ENCODE measurements at places on chromosomes 7 and 10.

- no peak for DNase-seq
Measured at GRCh38 chr7:140197218-140197890, 20.6 kb upstream of the KDM7A start.

- peak; percentile 47 for DNase-seq
Measured at GRCh38 chr7:12674861-12675260, 12.6 kb upstream of the ARL4A start.

- no peak for DNase-seq
Measured at GRCh38 chr10:130844310-130844709, 467.2 kb downstream of the TCERG1L start.

DNA sequence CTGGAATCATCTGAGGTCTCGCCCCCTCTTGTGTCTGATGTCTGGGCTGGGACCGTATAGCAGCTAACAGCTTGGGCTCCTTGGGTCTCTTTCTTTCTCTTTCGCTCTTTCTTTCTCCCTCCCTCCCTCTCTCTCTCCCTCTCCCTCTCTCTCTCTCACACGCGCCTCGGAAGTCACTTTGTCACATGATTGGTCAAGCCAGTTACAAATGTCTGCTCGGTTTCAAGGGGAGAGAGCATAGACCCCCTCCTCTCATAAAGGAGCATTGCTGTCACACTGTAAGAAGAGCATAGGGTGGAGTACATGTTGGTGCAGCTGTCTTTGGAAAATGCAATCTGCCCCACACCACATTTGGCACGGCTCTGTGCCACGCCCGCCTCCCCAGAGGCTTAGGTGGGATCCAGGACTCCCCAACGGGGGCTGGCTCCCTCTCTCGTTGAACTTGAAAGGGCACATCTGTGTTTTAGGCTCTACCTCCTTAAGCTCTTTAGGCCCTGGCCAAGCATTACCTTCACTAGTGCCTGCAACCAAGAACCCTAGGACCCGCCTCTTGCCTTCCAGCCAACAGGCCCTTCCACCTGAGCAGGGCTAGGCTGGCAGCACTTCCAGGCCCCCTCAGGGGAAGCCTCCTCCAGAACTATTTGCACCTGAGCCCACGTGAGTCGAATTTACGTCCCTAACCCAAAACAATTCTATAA, 61.9 kb upstream of the CACUL1 start:
- DNase-seq: no peak

DNA sequence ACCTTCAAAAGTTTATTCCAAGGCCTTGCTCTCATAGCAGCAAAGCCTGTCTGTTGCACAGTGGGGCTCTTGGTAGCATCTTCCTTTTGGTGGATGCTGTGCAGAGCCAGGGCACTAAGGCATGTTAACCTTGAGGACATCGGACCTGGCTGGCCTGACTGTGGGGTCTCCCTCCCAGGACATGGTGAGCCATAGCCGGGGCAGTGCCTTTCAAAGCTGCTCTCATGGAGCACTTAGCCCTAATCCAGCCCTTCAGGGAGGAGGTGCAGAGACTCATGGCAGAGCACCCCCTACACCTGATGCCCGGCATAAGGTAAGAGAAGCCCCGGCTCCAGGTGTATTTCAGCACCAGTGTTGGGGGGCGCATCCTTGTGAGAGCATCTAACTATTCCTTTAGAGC, 941.4 kb upstream of the ZNF722 start:
- no peak for DNase-seq

- no peak for DNase-seq
Measured at GRCh38 chr10:19817231-19817933, 1.1 kb downstream of the PLXDC2 start.

GRCh38 chr7:16320099-16320660, 101.2 kb downstream of the CRPPA start:
- DNase-seq: no peak

DNA sequence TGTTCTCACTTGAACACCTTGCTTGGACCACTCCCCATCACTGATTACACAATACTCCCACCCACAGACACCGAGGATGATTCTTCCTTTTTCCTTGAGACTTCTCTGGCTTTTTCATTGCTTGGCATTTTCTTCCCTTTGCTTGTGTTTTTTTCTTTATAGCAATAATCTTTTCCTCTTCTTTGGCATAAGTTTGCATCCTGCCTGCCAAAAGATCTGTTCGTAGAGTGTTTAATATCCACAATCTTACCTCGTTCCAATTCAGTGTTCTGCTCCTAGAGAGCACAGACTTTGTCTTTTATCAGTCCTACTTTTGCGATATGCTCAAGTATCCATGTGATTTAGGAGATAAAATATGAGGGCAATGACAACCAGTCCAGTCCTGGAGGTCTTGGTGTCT, 303.3 kb upstream of the CDC14C start:
- no peak for DNase-seq
